Ovary (tissue), 10 donors: ENCODE measurements at places on chromosomes 13 and 19. TPM values are rescaled to one million over a fixed set of nuclear protein-coding genes. Genes with fewer than 3 reads are reported as not detected.
A peak's percentile ranks its signal among the peaks of the same experiment; 100 is the strongest.

MATK gene
- total RNA-seq, result 1.4 TPM

- H3K27me3 ChIP-seq, result no peaks in the 10 kb centered on the region
- no peaks in the 10 kb centered on the region for H3K4me1 ChIP-seq
- H3K27ac ChIP-seq, result no peak overlapping the region
- no peaks in the 10 kb centered on the region for H3K36me3 ChIP-seq
- no peak overlapping the region for H3K4me3 ChIP-seq
These were observed 40.7 kb upstream of the PNMA8B start for GRCh38 chr19:46536391-46536790.

- H3K4me1 ChIP-seq, result peaks cover 24% of the 10 kb centered on the region
- H3K4me3 ChIP-seq, result peak overlapping the region; percentile 60
- H3K36me3 ChIP-seq, result no peaks in the 10 kb centered on the region
- no peak overlapping the region for H3K27ac ChIP-seq
- H3K27me3 ChIP-seq, result no peaks in the 10 kb centered on the region
These were observed 764 bp downstream of the CLEC11A start for GRCh38 chr19:50723735-50724521.

DNA sequence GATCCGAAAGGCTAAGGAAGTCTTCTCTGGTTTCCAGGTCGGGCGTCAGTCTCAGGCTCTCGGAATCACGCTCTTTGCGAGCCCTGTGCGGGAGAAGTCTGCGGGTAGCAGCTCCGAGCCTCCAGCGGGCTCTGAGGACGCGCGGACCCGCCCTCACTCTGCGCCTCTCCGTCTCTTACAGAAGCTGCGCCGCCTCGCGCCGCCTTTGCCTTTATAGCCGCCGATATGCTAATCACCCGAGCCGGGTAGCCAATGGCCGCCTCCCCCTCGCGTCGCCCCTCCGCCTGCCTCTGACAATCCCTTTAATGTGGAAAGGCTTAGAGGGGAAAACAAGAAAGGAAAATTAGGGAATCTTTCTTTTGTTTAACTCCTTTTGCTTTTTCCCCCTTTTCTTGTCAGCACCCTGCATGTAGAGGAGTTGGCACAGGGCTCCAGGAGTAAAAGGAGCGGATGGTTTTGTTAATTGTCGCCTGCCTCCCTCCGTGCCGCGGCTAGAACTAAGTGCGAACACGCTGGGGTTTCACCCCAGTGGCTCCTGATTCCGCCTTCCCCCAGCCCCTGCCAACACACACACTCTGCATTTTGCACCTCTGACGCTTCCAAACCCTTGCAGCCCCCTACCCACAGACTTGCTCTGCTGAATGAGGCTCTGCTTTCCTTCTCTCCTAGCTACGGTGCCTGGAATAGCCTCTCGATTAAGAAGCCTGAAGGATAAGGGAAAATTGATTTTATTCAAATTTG, at the start of gene PCDH8:
PCDH8 (minus strand) TSS at position 186 of the 741 bp plus-strand sequence. CDS start 204 bp downstream, outside the sequence.
- no peak for DNase-seq
- H3K36me3 ChIP-seq, result no peaks in the 10 kb centered on the region
- H3K27me3 ChIP-seq, result peaks cover 10% of the 10 kb centered on the region
- H3K4me3 ChIP-seq, result no peak within 1 kb of the TSS
- H3K4me1 ChIP-seq, result peaks cover 6% of the 10 kb centered on the region

RGL3 gene
- 2.5 TPM for total RNA-seq

- H3K27me3 ChIP-seq, result no peaks in the 10 kb centered on the region
- H3K4me3 ChIP-seq, result no peak overlapping the region
- H3K36me3 ChIP-seq, result no peaks in the 10 kb centered on the region
These were observed 3.8 kb downstream of the DOCK9 start for GRCh38 chr13:98974053-98974452.

DNA sequence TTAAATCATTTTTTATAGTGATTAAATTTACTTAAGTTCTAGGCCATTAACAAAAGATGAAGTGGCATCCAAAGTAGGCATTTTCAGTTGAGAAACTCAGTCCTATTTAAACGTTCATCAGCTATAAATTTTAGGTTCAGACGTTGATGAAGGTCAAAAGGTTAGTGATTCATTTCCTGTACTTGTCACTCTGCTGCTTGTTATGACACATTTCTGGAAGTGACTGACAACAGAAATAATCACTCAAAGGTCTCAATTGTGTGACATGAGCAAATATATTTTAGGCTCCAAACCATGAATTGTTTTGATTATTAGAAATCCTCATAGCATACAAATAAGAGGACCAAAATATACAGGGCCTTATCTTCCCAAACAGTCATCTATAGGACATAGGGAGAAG, 10.3 kb upstream of the EDNRB start:
- no peak overlapping the region for H3K27ac ChIP-seq
- no peak for DNase-seq
- H3K36me3 ChIP-seq, result no peaks in the 10 kb centered on the region

NKPD1 gene
- total RNA-seq, result 0.23 TPM

DNA sequence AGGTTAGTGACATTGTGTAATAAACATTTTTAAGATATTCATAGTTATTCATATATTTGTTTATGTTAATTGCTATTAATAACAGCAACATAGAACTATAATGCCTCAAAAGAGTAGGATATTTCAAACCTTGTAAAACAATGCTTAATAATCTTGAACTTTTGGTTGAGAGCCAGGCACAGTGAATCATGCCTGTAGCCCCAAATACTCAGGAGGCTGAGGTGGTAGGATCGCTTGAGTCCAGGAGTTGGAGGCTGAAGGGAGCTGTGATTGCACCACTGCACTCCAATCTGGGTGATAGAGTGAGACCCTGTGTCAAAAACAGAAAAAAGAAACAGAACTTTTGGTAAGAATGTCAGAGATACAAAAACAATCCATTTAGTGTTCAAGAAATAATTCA, 213.9 kb upstream of the SLITRK1 start:
- no peaks in the 10 kb centered on the region for H3K27me3 ChIP-seq
- no peaks in the 10 kb centered on the region for H3K36me3 ChIP-seq
- no peak for DNase-seq
- H3K27ac ChIP-seq, result no peak overlapping the region

SEMA6B gene
- total RNA-seq, result 9.3 TPM

GRCh38 chr19:58305932-58306323, 751 bp downstream of the ERVK3-1 start:
- H3K27me3 ChIP-seq, result no peaks in the 10 kb centered on the region
- no peaks in the 10 kb centered on the region for H3K36me3 ChIP-seq
- H3K4me1 ChIP-seq, result peaks cover 2% of the 10 kb centered on the region
- H3K27ac ChIP-seq, result no peak overlapping the region
- DNase-seq, result no peak
- H3K4me3 ChIP-seq, result peak overlapping the region; percentile 89

GRCh38 chr13:93861818-93862217, 617.7 kb downstream of the DCT start:
- no peak overlapping the region for H3K27ac ChIP-seq
- DNase-seq, result peak; percentile 17

DNA sequence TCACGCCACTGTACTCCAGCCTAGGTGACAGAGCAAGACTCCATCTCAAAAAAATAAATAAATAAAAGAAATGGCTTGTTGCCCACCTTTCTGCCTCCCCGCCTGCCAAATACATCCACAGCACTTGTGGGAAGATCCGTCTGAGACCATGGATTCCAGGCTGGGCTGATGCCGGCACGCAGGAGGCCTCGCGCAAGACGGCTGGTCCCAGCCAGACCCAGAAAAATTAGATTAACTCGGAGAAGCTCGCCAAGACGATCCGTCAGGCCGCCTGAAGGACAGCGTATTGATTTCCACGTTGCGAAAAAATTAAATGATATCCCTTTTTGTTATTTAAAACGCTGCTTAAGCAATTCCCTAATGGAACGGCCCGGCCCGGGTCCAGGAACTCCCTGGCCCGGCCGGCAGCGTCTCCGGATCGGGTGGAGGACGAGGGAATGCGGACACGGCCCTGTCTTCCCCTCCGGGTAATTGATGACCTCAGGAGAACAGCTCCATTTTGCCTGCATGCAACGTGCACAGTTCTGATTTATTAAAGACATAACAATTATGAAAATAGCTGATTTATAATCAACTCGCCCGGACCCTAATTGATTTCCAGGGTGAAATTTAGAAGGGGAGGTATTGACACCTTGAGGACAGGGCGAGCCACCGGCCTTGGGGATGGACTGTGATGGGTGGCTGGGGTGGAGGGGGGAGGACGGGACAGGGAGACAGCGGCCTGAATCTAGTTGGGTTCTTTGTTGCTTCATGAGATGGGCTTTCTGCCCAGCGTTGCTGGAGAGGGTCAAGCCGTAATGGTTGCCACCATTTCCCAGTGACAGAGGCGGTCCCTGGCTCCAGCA, 52.1 kb downstream of the ZNRF4 start:
- H3K4me1 ChIP-seq, result no peaks in the 10 kb centered on the region
- H3K4me3 ChIP-seq, result no peak overlapping the region
- no peaks in the 10 kb centered on the region for H3K27me3 ChIP-seq
- DNase-seq, result no peak
- no peak overlapping the region for H3K27ac ChIP-seq
- H3K36me3 ChIP-seq, result no peaks in the 10 kb centered on the region

- no peak overlapping the region for H3K27ac ChIP-seq
- no peaks in the 10 kb centered on the region for H3K36me3 ChIP-seq
- DNase-seq, result no peak
- H3K4me1 ChIP-seq, result no peaks in the 10 kb centered on the region
- no peaks in the 10 kb centered on the region for H3K27me3 ChIP-seq
- no peak overlapping the region for H3K4me3 ChIP-seq
These were observed 1.1 kb downstream of the ARL11 start for GRCh38 chr13:49629196-49629938.

GRCh38 chr13:43026262-43026661, 2.9 kb downstream of the DNAJC15 start:
- no peaks in the 10 kb centered on the region for H3K36me3 ChIP-seq
- no peaks in the 10 kb centered on the region for H3K4me1 ChIP-seq
- no peaks in the 10 kb centered on the region for H3K27me3 ChIP-seq
- no peak for DNase-seq

DNA sequence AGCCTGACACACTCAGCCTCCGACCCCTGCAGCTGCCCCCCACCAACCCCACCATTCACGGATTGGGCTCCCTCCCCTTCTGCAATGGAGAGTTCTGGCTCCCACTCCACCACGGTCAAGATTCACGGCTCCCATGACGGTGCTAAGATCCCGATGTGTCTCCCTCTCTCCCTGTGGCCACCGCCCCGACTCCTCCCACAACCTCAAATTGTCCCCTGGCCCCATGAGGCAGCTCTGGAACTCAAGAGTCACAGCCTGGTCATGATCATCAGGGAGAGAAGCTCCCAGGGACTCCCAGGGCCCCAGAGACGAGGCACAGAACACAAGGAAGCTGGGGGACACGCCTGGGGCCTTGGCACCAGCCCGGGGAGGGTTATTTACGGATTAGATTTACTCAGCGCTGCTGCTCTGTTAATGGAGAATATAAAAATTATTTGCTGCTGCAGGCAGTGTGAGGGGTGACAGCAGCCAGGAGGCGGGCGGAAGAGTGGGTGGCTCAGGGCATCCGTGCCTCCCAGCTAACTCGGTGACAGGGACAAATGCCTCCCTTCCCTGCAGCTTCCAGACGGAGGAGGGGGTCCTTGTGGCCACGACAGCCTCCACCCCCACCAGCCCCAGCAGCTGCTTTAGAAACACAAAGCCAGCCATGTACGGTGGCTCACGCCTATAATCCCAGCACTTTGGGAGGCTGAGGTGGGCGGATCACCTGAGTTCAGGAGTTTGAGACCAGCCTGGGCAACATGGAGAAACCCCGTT, 184.2 kb downstream of the PTPRS start:
- no peaks in the 10 kb centered on the region for H3K4me1 ChIP-seq
- no peak overlapping the region for H3K27ac ChIP-seq
- no peaks in the 10 kb centered on the region for H3K27me3 ChIP-seq
- no peak for DNase-seq
- no peaks in the 10 kb centered on the region for H3K36me3 ChIP-seq

- no peak overlapping the region for H3K4me3 ChIP-seq
- no peaks in the 10 kb centered on the region for H3K27me3 ChIP-seq
- DNase-seq, result no peak
- no peaks in the 10 kb centered on the region for H3K4me1 ChIP-seq
- H3K27ac ChIP-seq, result no peak overlapping the region
- no peaks in the 10 kb centered on the region for H3K36me3 ChIP-seq
These were observed 107.9 kb upstream of the SLC7A1 start for GRCh38 chr13:29703421-29703820.

CLEC4M gene
- total RNA-seq, result 5.8 TPM

COLGALT1 gene
- total RNA-seq, result 36.5 TPM

ZNF100 gene
- total RNA-seq, result 9.4 TPM
